Fibroblast of lung (primary cell): ENCODE measurements at places on chromosomes 2 and 18. TPM values are rescaled to one million over a fixed set of nuclear protein-coding genes. Genes with fewer than 3 reads are reported as not detected.

GRCh38 chr18:43526426-43527145 is 249.3 kb upstream of the SYT4 start:
- H3K27me3 ChIP-seq = no peaks in the 10 kb centered on the region
- DNase-seq = no peak

GRCh38 chr2:71974846-71975245 is 172.8 kb downstream of the CYP26B1 start:
- H3K36me3 ChIP-seq = no peaks in the 10 kb centered on the region
- no peak overlapping the region for H3K4me3 ChIP-seq
- H3K27me3 ChIP-seq = no peaks in the 10 kb centered on the region
- no peaks in the 10 kb centered on the region for H3K4me1 ChIP-seq

GRCh38 chr2:10146366-10147005 is 23.9 kb downstream of the RRM2 start:
- no peak overlapping the region for H3K4me3 ChIP-seq
- DNase-seq = no peak
- H3K27me3 ChIP-seq = no peaks in the 10 kb centered on the region
- H3K4me1 ChIP-seq = peaks cover 7% of the 10 kb centered on the region
- H3K27ac ChIP-seq = no peak overlapping the region

DNA sequence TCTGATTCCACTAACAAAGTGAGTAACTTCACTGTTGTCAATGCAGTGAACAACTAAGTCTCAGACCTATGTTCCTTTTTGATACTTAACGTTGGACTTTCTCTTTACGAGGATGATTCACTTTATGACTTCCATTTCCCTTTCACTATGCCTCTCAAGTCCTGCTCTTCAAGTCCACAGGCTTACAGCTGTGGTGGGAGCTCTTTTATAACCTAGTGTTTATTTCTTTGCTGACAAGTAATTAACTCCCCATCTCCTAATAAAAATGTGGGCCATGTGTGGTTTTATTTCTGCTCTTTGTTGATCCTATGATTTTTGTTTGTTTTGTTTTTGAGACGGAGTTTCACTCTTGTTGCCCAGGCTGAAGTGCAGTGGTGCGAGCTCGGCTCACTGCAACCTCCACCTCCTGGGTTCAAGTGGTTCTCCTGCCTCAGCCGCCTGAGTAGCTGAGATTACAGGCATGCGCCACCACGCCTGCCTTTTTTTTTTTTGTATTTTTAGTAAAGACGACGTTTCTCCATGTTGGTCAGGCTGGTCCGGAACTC is 142.1 kb downstream of the USP34 start:
- no peaks in the 10 kb centered on the region for H3K4me1 ChIP-seq
- no peak overlapping the region for H3K27ac ChIP-seq
- no peak overlapping the region for H3K4me3 ChIP-seq
- peak; percentile 21 for DNase-seq

DNA sequence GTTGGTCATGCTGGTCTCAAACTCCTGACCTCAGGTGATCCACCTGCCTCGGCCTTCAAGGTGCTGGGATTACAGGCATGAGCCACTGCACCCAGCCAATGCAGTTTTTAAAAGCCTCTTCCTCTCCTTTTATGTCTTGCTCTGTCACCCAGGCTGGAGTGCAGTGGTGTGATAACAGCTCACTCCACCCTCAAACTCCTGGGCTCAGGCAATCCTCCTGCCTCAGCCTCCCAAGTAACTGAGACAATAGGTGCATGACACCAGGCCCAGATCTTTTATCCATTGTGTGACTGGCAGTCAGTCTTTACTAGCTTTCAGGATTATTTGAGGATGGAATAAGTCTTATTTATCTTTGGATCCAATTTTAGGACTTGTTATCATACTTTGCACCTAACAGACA is 13.2 kb downstream of the KCTD18 start:
- no peak overlapping the region for H3K4me3 ChIP-seq
- no peak overlapping the region for H3K27ac ChIP-seq
- H3K4me1 ChIP-seq = no peaks in the 10 kb centered on the region
- H3K36me3 ChIP-seq = peaks cover 2% of the 10 kb centered on the region

DNA sequence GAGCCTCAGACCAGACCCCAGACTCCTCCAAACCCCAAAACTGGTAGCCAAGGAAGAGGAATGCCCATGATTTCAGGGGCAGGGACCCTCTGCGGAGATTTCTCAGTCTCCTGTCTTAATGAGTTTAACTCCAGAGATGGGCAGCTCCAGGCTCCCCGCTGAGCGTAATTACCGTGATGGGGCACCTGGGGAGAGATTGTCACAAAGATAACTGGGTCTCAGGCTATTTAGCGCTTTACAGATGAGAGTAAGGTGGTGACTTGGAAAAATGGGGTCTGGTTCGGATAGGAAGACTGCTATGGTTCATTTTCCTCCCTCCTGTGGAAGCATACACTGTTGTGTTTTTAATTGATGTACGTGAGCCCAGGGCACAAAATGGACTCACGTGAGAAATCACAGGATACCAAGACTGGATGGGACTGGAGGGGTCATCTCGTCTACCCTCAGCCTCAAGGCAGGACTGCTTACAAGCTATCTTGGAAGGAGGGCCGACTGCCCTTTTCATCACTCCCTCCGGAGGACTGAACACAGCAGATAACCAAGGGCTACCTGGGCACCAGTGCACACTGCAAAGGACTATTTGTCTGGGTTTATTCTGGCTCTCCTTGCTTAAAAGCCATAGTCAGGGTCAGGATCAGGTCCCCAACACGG is 427.8 kb downstream of the ZNF521 start:
- no peaks in the 10 kb centered on the region for H3K27me3 ChIP-seq
- no peak for DNase-seq
- no peak overlapping the region for H3K27ac ChIP-seq
- no peaks in the 10 kb centered on the region for H3K4me1 ChIP-seq
- H3K4me3 ChIP-seq = no peak overlapping the region
- H3K36me3 ChIP-seq = no peaks in the 10 kb centered on the region

GRCh38 chr18:32420084-32420750 is 50.5 kb downstream of the GAREM1 start:
- H3K27me3 ChIP-seq = no peaks in the 10 kb centered on the region
- H3K27ac ChIP-seq = no peak overlapping the region
- DNase-seq = no peak
- H3K4me1 ChIP-seq = no peaks in the 10 kb centered on the region
- no peak overlapping the region for H3K4me3 ChIP-seq
- H3K36me3 ChIP-seq = no peaks in the 10 kb centered on the region

GRCh38 chr2:26696351-26696816 is 3.9 kb downstream of the KCNK3 start:
- H3K4me3 ChIP-seq = no peak overlapping the region
- H3K27ac ChIP-seq = no peak overlapping the region
- no peaks in the 10 kb centered on the region for H3K36me3 ChIP-seq
- H3K27me3 ChIP-seq = peaks cover 45% of the 10 kb centered on the region

GRCh38 chr18:78792736-78793135 is 186.9 kb upstream of the SALL3 start:
- no peaks in the 10 kb centered on the region for H3K36me3 ChIP-seq
- no peak for DNase-seq
- H3K4me3 ChIP-seq = no peak overlapping the region
- H3K27ac ChIP-seq = no peak overlapping the region
- H3K27me3 ChIP-seq = no peaks in the 10 kb centered on the region

- no peak for DNase-seq
- H3K4me1 ChIP-seq = no peaks in the 10 kb centered on the region
- H3K4me3 ChIP-seq = no peak overlapping the region
These were observed 78.9 kb upstream of the OTOS start for GRCh38 chr2:240219208-240219890.

- peak; percentile 37 for DNase-seq
- no peaks in the 10 kb centered on the region for H3K27me3 ChIP-seq
- no peak overlapping the region for H3K27ac ChIP-seq
- no peak overlapping the region for H3K4me3 ChIP-seq
- no peaks in the 10 kb centered on the region for H3K36me3 ChIP-seq
- no peaks in the 10 kb centered on the region for H3K4me1 ChIP-seq
These were observed 30.6 kb downstream of the ORC4 start for GRCh38 chr2:147989809-147990403.

DNA sequence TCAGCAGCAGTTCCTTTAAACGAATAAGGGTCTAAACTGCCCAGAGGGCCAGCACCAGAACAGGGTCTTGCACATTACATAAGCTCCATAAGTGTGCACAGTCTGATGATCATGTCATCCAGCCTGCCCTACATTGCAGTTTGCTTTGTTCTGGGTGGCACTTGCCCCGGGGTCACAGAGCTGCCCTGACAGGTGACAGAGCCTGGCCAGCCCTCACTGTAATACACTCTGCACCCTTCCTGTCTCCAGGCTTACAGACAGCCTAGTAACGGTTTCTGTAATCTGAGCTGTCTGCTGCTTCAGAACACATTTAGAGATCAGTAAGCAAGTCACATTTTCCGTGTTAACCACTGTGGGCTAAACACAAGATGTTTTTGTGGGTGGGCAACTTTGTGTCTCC is 213.3 kb downstream of the FAM210A start:
- no peak overlapping the region for H3K4me3 ChIP-seq
- H3K27me3 ChIP-seq = no peaks in the 10 kb centered on the region
- H3K27ac ChIP-seq = no peak overlapping the region
- no peaks in the 10 kb centered on the region for H3K4me1 ChIP-seq

DNA sequence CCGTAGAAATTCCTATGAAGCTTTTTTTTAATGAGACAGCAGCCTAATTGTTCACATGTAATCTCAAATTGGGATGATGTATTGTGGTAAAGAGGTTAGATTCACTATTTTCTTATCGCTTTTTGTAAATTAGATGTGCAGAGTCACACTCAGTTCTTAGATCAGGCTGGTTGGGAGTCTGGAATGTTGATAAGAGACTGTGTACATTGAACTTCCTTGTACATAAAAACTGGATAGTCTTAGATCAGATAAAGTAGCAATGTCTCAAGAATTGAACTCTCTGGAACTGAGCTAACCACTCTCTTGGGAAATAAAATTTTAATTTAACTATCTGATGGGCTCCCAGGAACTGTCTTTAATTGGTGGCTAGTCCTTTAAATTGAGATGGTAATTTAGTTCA is 108.1 kb upstream of the MSTN start:
- H3K4me1 ChIP-seq = no peaks in the 10 kb centered on the region
- DNase-seq = no peak
- H3K27ac ChIP-seq = no peak overlapping the region
- H3K36me3 ChIP-seq = no peaks in the 10 kb centered on the region
- no peaks in the 10 kb centered on the region for H3K27me3 ChIP-seq

- no peak overlapping the region for H3K4me3 ChIP-seq
- no peaks in the 10 kb centered on the region for H3K27me3 ChIP-seq
- DNase-seq = peak; percentile 83
- H3K27ac ChIP-seq = no peak overlapping the region
- H3K36me3 ChIP-seq = no peaks in the 10 kb centered on the region
These were observed 23.8 kb downstream of the GRHL1 start for GRCh38 chr2:9975328-9975727.

GRCh38 chr2:32430804-32431203 is 74.0 kb downstream of the BIRC6 start:
- no peak overlapping the region for H3K4me3 ChIP-seq
- H3K36me3 ChIP-seq = peaks cover 2% of the 10 kb centered on the region
- H3K27ac ChIP-seq = no peak overlapping the region
- H3K4me1 ChIP-seq = peaks cover 2% of the 10 kb centered on the region

GRCh38 chr2:8574196-8575037 is 107.4 kb upstream of the ID2 start:
- no peak overlapping the region for H3K4me3 ChIP-seq
- no peaks in the 10 kb centered on the region for H3K36me3 ChIP-seq

- H3K4me1 ChIP-seq = no peaks in the 10 kb centered on the region
- H3K27me3 ChIP-seq = no peaks in the 10 kb centered on the region
- no peaks in the 10 kb centered on the region for H3K36me3 ChIP-seq
- no peak overlapping the region for H3K4me3 ChIP-seq
- no peak overlapping the region for H3K27ac ChIP-seq
These were observed 605.2 kb upstream of the ID2 start for GRCh38 chr2:8076448-8077342.

DNA sequence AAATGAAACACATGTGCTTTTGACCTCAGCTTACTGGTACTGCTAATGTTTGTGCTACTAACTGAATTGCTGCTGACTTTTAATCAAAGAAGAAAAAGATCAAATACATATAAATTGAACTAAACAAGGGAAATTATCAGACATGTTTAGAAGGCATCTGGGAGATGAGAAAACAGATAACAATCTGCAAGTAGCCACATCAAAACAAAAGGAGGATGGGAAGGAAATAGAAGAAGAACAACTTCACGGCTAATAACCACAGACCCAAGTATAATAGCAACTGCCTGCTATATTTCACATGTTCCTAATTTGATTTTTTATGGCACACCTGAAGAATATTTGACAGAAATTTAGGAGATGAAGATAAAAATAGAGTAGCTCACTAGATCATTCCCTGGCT is 542.6 kb upstream of the SYT4 start:
- no peaks in the 10 kb centered on the region for H3K4me1 ChIP-seq
- H3K27me3 ChIP-seq = no peaks in the 10 kb centered on the region
- DNase-seq = no peak

DNA sequence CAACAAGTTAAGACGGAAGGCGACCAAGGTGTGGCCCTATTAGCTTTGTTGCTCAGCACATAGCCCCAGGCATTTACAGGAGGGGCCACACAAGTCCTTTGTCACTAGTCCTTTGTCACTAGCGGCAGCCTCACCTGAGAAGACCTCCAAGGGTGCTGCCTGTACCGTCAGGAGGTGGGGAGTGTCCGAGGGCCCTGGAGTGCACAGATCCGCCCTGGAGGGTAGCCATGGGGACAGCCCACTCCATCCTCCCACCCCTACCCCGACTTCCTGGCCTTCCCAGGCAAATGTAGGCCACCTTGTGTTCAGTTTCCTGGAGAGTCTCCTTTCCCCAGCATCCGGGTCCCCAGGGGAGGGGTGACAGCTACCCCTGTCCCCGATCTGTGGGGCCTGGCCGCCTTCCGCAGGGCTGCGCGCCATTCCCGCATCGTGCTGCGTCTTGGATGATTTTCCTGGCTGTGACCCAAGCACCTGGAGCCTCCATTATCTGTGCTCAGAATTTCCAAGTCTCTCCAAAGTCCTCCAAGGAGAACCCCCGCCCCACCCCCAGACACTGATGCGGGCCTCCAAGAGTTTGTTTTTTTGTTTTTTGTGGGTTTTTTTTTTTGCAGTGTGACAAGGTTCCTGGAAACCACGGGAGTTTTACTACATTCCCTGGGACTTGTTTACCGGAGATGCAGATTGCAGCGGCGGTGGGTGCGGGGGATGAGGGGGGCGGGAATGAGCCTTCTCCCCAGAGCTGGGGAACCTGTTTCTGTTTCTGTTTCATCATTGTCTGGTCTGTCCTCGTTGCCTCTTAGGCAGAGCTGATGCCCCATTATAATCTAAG is 28.6 kb downstream of the TEX44 start:
- H3K36me3 ChIP-seq = no peaks in the 10 kb centered on the region
- H3K27me3 ChIP-seq = no peaks in the 10 kb centered on the region
- no peak for DNase-seq
- H3K4me3 ChIP-seq = no peak overlapping the region

Gene GPR155
- total RNA-seq = 4.4 and 6.4 TPM in 2 replicates

Gene ANO7
- total RNA-seq = 0.26 and 0.50 TPM in 2 replicates

Gene SOWAHC
- 7.1 and 10.3 TPM in 2 replicates for total RNA-seq

Gene ALPP
- total RNA-seq = not detected in 2 replicates

Gene IL1RL1
- 0.50 and 4.6 TPM in 2 replicates for total RNA-seq

Gene RUFY4
- total RNA-seq = not detected in 2 replicates
